Stimulated activated CD4-positive, alpha-beta T cell treated with anti-CD3 and anti-CD28 coated beads, Interleukin-12 subunit alpha, Interleukin-12 subunit beta, amount 100 ng/mL, for 24 hours (primary cell): ENCODE measurements at places on chromosomes 7 and 10.

GRCh38 chr7:44794331-44794730, 2.1 kb upstream of the PPIA start:
- DNase-seq = no peak

DNA sequence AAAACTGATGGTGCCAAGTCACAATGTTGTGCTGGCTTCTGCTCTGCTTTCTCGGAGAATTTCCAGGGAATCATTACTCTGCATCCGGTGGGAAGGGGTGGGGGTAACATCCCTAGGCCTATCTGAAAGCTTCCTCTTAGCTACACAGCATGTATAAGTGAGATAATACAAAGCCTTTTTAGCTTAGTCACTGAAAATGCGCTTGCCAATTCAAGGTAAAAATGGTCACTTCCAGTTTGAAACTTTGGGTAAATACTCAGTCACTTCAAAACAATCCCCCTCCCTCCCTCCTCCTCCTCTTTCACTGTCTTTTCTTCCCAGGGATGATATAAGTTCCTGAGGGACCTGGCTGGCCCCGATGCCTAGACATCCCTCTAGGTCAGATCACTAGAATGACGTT, 57.3 kb upstream of the APBB1IP start:
- DNase-seq = no peak

GRCh38 chr10:110629680-110630191, 14.4 kb upstream of the RBM20 start:
- DNase-seq = no peak

GRCh38 chr10:60976687-60977086, 32.7 kb upstream of the RHOBTB1 start:
- no peak for DNase-seq

DNA sequence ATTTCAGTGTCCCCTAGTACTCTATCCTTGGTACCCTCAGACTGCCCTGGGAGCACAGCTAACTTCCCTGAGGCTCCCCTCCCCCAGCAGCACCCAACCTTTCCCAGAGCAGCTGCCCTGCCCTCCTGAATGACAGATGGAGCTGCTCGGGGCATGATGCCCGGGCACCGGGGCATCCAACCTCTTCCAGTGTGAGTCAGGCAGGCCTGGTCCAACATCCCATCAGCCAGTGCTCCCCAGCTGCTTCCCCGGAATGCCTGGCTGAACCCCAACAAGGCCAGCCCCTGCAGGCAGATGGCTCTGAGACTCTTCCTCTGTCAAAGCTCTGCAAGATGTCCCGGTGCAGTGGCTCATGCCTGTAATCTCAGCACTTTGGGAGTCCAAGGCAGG, 11.9 kb upstream of the TSPAN15 start:
- no peak for DNase-seq

- no peak for DNase-seq
Observed at GRCh38 chr10:101085846-101086245, 24.1 kb downstream of the KAZALD1 start.

GRCh38 chr7:80215734-80216133, 81.1 kb downstream of the GNAI1 start:
- no peak for DNase-seq

DNA sequence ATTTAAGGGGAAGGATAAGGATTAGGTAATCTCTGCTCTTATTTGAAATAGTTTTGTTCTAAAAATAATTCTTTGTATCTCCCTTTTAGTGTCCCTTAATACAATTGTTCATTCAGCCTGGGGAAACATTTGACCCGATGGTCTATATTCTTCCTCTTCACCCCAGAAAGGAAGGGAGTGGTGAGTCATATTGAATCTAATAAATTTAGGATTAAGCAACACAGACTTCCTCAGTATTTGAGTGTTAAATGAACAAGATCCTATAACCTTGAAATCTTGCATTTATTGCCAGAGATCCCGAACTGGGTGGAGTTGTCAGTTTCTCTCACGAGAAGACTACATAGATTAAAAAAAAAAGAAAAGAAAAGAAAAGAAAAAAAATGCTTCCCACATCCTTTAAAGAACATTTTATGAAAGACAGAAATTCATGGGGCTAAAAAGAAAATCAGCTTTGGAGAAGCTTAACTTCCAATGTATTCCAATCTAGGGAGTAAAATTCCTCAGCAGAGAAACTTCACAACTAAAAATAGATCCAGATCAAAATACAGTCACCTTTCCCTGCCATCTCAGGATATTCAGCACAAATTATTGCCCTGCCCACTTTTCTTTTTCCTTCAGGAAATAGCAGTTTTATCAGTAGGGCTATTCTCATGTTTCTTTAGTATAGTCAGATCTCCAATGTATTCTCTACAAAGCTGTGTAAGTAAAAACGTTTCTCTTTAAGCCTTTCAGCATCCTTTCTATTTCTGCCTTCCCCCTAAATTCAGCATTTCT, 82.2 kb downstream of the SEMA3D start:
- DNase-seq = no peak

DNA sequence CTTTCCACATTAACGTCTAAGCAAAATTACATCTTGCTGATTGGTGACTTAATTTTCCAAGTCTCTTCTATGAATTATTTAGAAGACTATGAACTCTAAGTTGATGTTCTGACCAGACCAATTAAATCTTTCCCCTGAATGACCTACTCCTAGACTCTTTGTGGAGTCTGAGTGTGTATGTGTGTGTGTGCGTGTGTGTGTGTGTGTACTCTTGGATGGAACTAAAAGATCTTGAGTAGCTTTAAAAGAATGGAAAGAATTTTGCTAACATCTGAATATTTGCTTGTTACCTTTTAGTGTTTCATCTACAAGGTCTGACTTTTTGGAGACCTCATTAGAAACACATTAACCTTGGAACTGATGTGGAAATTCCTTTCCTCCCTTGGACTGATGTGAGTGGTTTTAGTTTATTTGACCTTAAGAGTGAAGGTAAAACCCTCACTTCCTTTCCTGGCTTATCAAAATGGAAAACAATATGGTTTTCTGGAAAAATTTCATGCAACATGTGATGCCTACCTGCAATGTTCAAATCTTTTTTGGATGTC, 257.1 kb downstream of the GATA3 start:
- DNase-seq = no peak

DNA sequence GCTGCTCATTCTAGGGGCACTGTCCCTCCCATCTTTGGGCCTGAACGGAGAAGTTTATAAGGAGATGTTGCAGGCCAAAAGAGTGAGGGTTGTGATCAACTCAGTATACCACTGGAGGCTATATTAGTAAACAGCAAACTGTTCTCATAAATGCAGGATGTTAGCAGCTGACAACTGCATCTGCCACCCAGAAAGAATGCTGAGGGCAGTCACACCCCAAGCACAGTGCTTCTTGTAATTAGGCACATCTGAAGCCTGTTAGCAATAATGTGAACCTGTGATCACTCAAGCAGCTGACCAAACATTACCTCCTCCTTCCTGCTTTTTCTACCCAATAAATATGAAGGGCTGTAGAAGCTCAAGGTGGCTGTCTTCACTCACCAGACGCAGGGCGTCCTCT, 38.4 kb upstream of the ZNF138 start:
- DNase-seq = no peak

GRCh38 chr10:122273966-122274545, 3.0 kb downstream of the BTBD16 start:
- DNase-seq = no peak

DNA sequence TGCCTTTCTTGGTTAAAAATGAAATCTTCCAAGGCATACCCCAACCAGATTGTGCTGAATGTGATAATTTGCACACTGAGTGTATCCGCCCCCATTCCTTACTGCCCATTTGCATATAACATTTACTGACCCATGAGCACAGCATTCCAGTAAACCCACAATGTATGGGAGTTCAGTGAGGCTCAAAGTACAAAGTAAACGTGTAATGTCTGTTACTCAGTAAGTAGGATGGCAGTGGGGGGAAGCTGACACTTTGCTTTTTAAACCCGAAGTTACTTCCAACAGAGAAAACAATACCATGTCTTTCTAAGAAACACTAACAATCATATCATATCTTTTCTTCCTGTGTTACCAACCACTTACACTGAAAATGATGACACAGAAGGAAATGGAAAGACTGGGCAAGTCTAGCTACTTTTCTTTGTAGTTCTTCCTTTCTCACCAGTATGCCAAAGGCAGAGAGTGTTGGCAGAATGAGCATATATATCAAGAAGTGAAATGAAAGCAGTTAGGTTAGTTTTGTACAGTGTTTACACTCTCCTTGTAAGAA, 27.1 kb upstream of the SOSTDC1 start:
- no peak for DNase-seq

DNA sequence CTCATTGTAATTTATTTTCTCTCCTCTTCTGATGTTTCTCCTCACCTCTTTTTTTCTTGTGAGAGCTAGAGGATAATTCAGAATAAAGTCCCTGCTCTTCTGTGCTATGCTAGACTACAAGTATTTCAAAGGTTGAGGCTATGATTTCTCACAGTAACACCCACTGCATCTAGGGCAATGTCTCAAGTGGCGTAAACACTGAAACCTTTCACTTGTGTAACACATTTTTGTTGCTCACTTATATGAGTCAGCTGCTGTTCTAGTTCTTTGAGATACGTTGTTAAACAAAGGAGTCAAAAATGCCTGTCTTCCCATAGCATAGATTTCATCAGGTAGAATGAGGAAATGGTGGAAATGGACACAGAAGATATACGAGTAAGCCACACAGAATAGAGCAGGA, 305.1 kb upstream of the PITRM1 start:
- DNase-seq = no peak

- no peak for DNase-seq
Observed at GRCh38 chr10:101565936-101566332, 22.1 kb downstream of the POLL start.

DNA sequence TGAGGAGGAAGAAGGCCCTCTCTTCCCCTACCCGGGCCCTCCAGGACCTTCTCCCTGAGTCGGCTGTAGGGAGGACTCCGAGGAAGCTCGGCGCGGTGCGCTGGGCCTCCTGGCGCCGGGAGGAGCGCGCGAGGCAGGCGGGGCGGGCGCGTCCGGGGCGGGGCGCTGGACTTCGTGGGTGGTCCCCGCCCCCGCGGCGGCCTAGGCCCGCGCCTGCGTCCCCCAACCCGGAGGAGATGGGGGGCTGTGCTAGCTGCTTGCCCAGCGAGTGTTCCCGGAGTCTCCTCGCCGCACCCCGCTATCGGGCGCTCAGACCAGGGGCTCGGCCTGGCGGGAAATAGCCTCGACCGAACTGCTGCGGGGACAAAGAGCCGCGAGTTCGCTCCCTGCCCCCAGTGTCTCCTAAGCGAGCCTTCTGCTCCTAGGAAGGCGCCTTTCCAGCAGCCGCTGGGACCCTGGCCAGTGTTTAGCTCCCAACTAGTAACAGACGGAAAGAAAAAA, 19.2 kb upstream of the SMO start:
- DNase-seq = no peak

DNA sequence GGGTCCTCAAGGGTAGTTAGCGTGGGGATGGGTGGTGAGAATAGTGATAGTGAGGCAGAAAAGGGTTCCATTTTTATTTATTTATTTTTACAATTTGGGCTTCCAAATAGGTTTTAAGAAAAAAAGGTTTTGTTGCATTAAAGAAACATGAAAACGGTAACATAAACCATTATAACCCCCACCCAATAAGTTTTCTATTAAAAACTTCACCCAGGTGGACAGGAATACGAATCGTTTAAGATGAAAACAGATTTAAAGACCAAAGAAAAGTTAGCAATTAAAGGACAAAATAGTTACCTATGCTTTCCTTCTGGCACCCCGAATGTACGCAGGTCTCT, 78.7 kb downstream of the ZFAND4 start:
- no peak for DNase-seq

DNA sequence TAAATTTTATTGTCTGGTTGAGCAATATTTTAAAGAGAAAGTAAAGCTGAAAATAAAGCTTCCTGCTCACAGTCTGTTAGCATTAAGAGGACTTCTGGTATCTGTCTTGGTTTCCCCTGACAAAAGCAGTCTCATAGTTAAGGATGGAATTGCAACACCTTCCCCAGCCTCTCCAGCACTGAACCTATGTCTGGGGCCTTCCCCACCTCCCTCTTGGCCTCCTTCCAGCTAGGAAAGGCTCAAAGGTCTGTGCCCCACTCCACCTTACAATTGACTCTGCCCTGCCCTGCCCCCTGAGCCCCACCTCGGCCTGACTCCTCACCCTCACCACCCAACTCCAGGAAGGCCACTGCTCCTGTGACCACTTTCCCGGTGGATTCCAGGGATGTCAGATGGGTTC, 33.2 kb downstream of the COL17A1 start:
- no peak for DNase-seq

DNA sequence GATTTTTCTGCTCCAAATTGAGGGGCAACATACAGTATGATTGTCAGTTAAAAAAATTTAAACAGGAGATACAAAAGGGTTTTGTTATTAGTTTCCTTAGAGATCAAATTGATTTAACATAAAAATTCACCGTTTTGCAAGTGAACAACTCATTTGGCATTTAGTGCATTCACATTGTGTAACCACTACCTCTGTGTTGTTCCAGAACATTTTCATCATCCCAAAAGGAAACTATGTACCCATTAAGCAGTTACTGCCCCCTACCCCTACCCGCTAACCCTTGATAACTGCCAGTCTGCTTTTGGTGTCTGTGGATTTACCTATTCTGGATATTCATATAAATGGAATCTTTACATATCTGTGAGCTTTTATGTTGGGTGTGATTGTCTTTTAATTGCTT, 3.1 kb downstream of the ZRANB1 start:
- DNase-seq = no peak

DNA sequence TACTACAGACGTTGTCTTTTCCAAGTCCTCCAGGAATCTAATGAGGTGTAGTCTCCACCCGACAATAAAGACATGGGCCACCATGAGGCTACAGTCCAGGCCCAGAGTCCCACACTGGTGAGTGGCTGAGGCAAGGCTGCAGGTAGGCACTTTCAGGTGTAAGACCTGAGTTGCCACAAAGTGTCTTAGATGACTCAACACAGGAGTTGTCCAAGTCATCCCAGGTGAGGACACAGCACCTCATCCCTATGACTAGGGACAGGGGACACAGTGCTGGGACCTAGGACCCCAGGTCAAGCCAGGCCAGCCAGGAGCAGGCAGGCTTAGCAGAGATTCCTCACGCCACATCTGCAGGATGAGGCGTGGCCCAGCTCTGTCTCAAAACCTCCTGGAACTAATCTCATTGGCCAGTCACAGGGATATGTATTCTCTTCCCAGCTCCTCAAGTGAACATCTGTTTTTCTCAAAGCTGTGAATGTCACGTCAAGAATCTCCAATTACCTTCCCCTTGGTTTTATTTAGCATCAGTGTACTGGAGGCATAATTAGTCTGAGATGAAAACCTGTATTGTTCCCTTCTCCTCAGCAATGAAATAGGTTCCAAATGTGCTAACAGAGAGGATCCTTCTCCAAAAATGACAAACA, 254.6 kb downstream of the GRID1 start:
- no peak for DNase-seq
